ENCODE measurements at places on chromosomes 16 and 17.

DNA sequence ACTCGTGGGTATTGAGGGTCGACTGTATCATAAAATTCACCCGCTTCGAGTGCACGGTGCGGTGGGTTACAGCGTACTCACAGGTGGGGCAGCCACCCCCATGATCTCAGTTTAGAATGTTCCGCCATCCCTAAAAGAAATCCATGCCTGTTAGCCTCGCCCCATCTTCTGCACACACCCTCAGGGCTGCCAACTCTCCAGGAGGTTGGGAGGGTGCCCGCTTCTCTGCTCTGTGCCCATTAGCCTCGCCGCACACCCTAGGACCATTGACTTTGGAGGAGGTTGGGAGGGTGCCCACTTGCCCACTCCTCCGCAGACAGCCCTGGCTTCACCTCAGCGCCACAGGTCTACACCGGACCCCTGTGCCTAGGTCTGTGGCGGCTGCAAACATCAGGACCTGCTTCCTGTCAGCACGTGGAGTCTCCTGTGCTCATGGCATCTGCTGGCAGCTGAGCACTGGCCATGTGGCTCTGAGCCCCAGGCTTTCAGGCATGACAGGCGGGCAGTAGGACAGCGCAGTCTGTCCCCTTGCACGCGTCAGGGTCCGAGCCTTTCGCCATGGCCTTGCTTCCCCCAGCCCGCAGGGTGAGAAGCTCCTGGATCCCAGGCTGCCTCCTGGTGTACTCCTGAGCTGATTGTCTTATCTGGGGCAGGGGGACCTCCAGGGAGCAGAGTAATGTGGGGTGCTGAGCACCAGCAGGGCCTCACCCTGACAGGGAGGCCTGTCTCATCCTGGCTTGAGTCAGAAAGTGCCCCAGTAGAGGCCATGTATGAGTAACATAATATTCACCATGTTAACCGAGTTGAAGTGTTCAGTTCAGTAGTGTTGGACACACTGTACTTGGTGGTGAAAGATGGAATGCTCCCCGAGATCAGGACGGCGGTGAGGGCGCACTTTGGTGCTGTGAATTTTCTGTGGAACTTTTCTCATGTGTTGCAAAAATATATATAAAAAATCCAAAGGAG lies 21.9 kb downstream of the NME3 start:
- DNase-seq: no peak

GRCh38 chr16:85061566-85061965 lies 34.0 kb downstream of the KIAA0513 start:
- peak; percentile 21 for DNase-seq

DNA sequence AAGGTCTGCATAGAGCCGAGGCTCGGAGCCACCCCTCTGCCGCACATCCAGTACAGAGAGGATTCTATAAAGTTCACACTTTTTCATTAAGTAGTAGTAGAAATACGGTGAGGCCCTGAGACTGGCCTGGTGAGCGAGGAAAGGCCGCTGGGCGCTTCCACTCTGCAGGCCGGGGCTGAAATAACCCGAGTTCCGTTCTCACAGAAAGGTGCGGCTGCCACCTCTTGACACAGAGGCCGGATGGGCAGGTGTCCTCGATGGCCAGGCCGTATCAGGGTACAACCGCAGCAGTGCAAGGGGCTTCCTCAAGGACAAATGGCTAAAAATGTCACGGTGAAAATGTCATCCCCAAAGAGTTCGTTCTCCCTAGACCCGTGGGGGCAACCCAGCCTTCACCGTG lies 770 bp upstream of the PCYT2 start:
- no peak for DNase-seq

GRCh38 chr16:52455549-52456277 lies 91.2 kb downstream of the TOX3 start:
- DNase-seq: no peak

DNA sequence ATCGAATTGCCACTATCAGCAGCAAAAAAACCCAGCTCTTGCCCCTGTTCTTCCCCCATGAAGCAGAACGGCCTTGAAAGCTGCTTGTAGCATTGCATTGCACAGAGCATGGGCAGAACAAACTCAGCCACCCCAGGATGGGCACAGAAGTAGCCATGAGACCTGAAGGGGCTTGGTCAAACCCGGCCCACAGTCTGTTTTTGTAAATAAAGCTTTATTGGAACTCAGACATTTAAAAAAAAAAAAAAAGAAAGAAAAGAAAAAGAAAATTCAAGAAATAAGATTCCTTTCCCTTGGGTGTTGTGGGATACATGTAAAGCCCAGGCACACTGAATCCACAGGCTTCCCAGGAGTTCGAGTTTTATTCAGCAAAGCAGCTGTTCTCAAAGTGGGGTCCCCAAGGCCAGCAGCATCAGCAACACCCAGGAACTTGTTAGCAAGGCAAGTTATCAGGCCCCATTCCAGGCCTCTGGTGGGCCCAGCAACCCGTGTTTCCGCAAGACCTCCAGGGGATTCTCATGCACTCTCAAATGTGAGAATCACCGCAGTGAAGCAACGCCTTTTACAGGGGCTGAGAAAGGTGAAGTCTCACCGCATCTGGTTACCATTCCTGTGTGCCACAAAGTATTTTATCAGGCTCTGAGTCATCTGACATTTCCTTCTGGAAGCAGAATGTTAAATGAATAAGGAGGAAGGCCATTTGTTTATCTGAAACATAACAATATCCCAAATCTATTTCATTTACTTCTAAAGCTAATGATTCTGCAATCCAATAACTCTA lies 108.2 kb downstream of the SLC39A11 start:
- no peak for DNase-seq

DNA sequence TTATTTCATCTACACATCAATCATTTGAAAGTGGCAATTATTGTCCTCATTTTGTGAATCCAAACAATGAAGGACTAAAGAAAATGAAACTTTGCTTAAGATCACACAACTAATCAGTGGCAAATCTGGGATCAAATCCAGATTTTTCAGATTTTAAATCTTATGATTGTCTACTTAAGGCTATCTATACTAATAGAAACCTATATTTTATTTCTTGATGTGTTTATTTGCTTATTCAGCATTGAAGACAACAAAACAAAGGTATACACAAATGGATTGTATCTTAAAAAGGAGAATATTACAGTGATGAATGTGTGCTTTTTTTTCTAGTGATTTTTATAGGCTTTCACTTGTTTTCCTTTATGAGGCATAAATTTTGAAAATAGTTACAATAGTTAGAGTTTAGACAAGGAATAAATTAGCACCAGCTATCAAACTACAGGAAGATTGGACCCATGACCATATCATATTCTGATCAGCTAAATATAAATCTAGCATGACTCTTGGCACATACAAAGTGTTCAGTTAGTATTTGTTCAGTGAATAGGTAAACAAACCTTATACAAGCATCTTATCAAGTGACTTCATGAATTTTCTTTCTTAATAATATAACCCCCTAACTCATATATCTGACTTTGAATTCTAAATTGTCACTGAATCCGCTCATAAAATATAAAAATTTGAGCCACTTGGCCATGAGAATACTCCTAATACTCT lies 20.5 kb downstream of the VMP1 start:
- DNase-seq: no peak

DNA sequence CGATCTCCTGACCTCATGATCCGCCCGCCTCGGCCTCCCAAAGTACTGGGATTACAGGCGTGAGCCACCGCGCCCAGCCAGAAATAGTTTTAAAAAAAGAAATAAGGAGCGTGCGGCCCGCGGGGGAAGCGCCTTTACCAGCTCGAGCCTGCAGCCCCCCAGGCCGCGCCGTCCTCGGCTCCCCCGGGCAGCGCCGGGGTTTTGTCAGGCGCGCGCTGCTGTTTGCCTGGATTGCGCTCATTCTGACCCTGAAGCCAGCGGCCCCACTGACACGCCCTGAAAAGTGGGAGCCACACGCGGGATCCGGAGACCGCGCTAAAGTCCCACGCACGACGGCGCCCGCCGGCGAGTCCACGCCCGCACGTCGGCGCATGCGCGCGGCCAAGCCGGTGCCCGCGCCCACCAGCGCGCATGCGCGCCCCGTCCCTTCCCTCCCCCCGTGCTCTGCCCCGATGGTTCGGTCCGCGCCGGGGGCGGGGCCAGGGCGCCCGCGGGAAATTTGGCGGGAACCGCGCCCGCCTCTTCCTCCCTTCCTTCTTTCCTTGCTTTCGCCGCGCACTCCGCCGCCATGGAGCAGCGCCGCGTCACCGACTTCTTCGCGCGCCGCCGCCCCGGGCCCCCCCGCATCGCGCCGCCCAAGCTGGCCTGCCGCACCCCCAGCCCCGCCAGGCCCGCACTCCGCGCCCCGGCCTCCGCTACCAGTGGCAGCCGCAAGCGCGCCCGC lies at the start of gene CDT1:
Gene CDT1 (plus strand): TSS at position 526 of the 724 bp plus-strand sequence. CDS start 43 bp downstream, at position 569.
- peak; percentile 85 for DNase-seq

- no peak for DNase-seq
Observed at GRCh38 chr17:69012895-69013805, 47.6 kb downstream of the ABCA9 start.

DNA sequence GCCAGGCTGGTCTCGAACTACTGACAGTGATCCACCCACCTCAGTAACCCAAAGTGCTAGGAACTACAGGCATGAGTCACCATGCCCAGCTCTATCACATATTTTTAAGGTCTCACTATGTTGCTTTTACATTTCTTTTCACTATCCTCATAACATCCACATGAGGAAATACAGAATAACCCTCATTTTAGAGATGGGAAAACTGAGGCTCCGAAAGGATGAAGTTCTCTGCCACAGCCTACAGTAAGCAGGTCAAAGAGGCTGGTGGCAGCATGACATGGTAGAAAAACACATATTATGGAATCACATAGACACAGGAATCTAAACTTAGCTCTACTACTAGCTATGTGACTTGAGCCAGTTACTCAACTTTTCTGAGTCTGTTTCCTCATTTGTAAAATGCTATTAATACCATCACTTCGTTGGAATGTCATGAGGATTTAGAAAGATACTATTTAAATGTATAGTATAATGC lies 32.2 kb downstream of the APPBP2 start:
- no peak for DNase-seq

GRCh38 chr17:74779948-74780400 lies 3.8 kb upstream of the NAT9 start:
- DNase-seq: peak; percentile 77

GRCh38 chr16:72109966-72110530 lies 16.4 kb downstream of the DHX38 start:
- DNase-seq: no peak

GRCh38 chr17:75457047-75457654 lies 716 bp downstream of the TMEM94 start:
- peak; percentile 2 for DNase-seq

DNA sequence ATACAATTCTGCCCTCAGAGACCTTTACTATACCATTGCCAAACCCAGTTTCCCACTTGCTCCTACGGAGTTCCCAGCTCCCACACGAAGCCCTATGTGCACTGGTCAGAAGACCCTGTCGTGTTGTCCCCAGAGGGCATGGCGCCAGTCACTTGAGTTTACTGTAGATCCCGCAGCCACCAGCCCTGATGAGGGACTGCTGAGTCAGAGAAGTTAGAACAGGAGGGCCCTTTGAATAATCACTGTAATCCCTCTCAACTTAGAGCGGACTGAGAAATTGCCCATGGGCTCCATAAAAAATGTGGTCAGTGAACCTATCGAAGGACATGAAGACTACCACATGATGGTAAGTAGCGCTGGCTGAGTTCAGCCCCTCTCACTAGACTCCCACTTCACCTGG lies 9.2 kb downstream of the UBFD1 start:
- no peak for DNase-seq

DNA sequence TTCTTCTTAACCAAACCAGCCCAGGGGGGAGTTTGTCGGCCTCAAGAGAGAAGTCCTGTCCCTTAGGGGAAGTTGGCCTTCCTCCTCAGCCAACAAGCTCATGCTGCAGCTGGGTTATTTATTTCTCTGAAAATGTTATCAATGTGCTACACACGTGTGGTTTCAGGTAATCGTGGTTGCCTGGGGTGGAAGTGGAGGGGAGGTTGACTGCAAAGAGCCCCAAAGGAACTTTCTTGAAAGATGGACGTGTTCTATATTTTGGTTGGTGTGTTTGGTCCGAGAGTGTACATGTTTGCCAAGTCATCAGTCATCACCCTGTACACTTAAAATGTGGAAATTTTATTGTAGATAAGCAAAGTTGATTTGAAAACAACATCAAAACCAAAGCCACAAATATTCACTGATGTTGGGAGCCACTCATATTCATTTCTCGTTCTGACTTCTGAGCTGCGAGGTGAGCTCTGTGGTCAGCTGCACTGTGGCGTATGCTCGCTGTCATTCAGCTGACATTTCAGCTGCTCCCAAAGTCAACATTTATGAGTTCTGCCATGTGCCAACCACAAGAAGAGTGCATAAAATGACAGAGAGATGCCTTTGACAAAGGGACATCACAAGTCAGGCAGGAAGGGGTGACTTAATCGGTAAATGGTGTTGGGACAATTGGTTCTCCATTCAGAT lies 26.5 kb upstream of the ADGRG1 start:
- DNase-seq: peak; percentile 72

- peak; percentile 65 for DNase-seq
Observed at GRCh38 chr17:50269477-50270434, 4.5 kb upstream of the TMEM92 start.
